Body of pancreas (tissue), 4 donors: ENCODE measurements at places on chromosomes 6 and 20. TPM values are rescaled to one million over a fixed set of nuclear protein-coding genes. Genes with fewer than 3 reads are reported as not detected.

GRCh38 chr20:39195582-39196021 lies 233.5 kb downstream of the DHX35 start:
- no peak for DNase-seq
- no peak overlapping the region for H3K27ac ChIP-seq
- no peaks in the 10 kb centered on the region for H3K4me1 ChIP-seq
- no peaks in the 10 kb centered on the region for H3K27me3 ChIP-seq

- no peak for DNase-seq
- no peaks in the 10 kb centered on the region for H3K27me3 ChIP-seq
- no peaks in the 10 kb centered on the region for H3K36me3 ChIP-seq
- no peak overlapping the region for H3K4me3 ChIP-seq
Observed at GRCh38 chr6:166278579-166279392, 29.4 kb downstream of the PRR18 start.

- H3K4me1 ChIP-seq: no peaks in the 10 kb centered on the region
- DNase-seq: no peak
- no peak overlapping the region for H3K4me3 ChIP-seq
Observed at GRCh38 chr6:13297391-13297790, 30.9 kb downstream of the TBC1D7 start.

DNA sequence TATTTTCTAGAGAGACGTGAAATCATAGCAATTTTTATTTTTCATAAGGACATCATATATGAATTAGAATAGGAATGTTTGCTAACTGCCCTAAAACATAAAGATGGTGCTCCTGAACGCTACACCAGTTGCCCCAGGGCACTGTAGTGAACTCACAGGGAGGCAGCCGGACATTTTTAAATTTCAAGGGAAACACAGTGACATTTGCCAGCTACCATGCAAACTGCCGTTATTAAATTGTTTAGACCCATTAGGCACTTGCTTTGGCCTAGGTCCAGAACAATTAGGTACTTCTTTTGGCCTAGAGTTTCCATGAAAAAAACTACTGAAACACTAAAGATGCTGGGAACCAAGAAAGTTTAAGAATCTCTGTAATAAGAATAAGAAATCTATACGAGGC lies 24.9 kb upstream of the CFAP206 start:
- H3K4me3 ChIP-seq: no peak overlapping the region
- H3K27me3 ChIP-seq: no peaks in the 10 kb centered on the region
- DNase-seq: no peak
- H3K4me1 ChIP-seq: no peaks in the 10 kb centered on the region

DNA sequence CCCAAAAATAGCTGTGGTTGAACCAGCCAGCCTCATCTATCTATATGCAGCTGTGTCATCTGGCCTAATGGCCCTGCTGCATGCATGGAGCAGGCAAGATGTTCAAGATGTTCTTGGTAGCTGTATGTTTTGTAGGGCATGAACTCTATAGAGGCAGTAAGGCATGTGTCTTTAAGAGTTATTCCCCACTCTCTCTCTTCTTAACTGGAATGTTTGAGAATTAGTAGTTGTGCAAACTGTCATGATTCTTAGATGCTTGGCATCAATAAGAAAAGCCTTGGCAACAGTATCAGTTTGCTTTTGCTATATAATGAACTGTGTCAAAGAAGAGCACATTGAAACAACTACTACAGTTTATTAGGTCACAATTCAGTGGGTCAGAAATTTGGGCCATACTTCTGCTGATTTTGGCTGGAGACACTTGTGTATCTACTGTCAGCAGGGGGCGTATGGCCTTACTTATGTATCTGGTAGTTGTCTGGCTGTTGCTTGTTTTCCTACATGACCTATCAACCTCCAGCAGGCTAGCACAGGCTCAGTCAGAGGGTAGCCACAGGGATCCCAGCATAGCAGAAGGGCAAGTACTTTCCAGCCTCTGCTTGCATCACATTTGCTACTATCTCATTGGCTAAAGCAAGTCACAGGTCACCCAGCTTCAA lies 56.1 kb upstream of the LAMP5 start:
- no peak overlapping the region for H3K27ac ChIP-seq
- no peaks in the 10 kb centered on the region for H3K4me1 ChIP-seq
- peak; percentile 34 for DNase-seq
- H3K36me3 ChIP-seq: no peaks in the 10 kb centered on the region
- H3K4me3 ChIP-seq: no peak overlapping the region
- no peaks in the 10 kb centered on the region for H3K27me3 ChIP-seq

DNA sequence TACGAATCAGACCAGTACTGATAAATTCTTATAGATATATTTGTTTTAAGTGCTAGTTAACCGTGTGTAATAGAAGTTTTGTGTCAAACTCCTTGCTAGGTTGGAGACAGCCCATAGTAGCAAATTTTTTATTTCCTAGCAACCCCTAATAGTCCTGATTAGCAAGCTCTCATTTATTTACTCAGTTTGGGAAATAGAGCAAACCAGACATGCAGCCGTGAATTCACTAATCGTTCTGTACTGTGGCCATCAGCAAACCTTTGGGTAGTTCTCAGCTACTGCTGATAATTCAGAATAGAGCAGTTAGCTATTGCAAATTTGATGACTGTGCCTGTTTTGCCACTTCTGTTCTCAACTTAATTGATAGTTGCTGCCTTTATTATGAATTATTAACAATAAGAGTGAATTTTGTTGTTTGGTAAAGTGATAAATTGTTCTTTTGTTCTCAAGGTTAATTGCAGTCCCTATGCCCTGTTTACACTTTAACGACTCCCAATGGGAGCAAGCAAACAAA lies 215.8 kb downstream of the GRM1 start:
- H3K4me3 ChIP-seq: no peak overlapping the region
- H3K27ac ChIP-seq: no peak overlapping the region
- H3K4me1 ChIP-seq: no peaks in the 10 kb centered on the region
- no peak for DNase-seq

DNA sequence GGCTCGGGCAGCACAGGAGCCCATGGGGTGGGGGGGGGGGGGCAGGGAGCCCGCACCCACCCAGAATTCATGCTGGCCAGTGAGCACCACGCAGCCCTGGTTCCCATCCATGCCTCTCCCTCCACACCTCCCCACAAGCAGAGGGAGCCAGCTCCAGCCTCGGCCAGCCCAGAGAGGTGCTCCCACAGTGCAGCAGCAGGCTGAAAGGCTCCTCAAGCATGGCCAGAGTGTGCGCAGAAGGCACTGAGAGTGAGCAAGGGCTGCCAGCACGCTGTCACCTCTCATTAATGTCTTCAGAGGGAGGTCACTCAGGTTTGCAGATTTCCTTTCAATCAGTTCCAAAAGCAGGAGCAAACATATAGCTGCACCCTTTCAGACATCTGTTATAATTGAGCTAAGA lies 32.4 kb downstream of the GSTA4 start:
- no peak overlapping the region for H3K4me3 ChIP-seq
- H3K36me3 ChIP-seq: no peaks in the 10 kb centered on the region
- no peak for DNase-seq
- no peak overlapping the region for H3K27ac ChIP-seq
- H3K4me1 ChIP-seq: no peaks in the 10 kb centered on the region
- H3K27me3 ChIP-seq: no peaks in the 10 kb centered on the region

- H3K27me3 ChIP-seq: no peaks in the 10 kb centered on the region
- H3K27ac ChIP-seq: no peak overlapping the region
- DNase-seq: no peak
- no peaks in the 10 kb centered on the region for H3K4me1 ChIP-seq
- H3K36me3 ChIP-seq: no peaks in the 10 kb centered on the region
Observed at GRCh38 chr20:48054051-48054450, 268.8 kb upstream of the SULF2 start.

DNA sequence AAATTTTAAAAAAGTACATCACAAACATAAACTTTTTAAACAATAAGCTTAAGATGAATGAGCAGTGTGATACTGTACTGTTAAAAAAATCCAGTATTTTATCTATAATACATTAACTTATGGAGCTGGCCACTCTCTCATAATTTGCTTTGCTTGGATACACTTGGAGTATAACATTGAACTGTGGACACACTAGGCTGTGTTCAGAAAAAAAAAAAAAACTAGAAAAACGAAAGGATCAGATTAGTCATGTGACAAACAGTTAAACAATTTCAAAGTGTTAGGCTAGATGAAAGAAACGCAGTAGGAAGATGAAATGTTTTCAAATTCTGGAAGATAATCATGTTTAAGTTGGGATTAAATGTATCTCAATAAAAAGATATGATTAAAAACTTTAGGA lies 220.0 kb downstream of the GRIK2 start:
- no peak for DNase-seq
- no peaks in the 10 kb centered on the region for H3K36me3 ChIP-seq
- no peaks in the 10 kb centered on the region for H3K27me3 ChIP-seq
- no peaks in the 10 kb centered on the region for H3K4me1 ChIP-seq
- H3K27ac ChIP-seq: no peak overlapping the region

GRCh38 chr20:37526839-37527637 lies 638 bp downstream of the BLCAP start:
- no peaks in the 10 kb centered on the region for H3K27me3 ChIP-seq
- peak overlapping the region; percentile 84 for H3K4me3 ChIP-seq
- no peak for DNase-seq
- no peaks in the 10 kb centered on the region for H3K36me3 ChIP-seq

GRCh38 chr6:72461144-72461543 lies 160.7 kb upstream of the KCNQ5 start:
- no peaks in the 10 kb centered on the region for H3K36me3 ChIP-seq
- H3K4me3 ChIP-seq: no peak overlapping the region
- DNase-seq: no peak
- H3K27me3 ChIP-seq: no peaks in the 10 kb centered on the region
- H3K4me1 ChIP-seq: peaks cover 11% of the 10 kb centered on the region
- H3K27ac ChIP-seq: no peak overlapping the region

DNA sequence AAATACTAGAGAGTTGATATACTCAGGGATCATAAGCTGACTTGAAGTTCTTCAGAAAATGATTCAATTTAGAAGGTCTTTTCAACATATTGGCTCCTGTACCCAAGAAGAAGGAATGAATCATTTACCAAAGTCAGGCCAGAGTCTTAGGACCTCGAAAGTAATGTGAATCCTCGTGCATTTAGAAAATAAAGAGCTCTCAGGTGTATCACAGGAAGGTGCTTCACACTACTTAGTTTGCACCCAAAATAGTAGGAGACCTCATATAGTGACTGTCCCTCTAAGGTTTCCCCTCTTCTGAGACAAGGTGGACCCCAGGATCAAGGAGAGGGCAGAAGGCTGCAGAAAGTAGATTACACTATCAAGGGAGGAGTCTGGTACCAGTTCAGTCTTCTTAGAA lies 71.8 kb downstream of the F13A1 start:
- H3K4me1 ChIP-seq: no peaks in the 10 kb centered on the region
- DNase-seq: no peak
- H3K27ac ChIP-seq: no peak overlapping the region
- H3K4me3 ChIP-seq: no peak overlapping the region

DNA sequence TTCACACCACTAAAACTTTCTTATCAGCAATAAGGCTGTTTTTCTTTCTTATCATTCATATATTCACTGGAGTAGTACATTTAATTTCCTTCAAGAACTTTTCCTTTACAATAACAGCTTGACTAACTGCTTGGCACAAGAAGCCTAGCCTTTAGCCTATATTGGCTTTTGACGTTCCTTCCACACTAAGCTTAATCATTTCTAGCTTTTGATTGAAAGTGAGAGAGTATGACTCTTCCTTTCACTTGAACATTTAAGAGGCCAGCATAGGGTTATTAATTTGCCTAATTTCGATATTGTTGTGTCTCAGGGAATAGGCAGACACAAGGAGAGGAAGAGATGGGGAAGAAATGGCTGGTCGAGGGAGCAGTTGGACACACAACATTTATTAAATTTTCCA lies 23.6 kb downstream of the THEMIS start:
- H3K27ac ChIP-seq: no peak overlapping the region
- no peaks in the 10 kb centered on the region for H3K27me3 ChIP-seq
- no peak overlapping the region for H3K4me3 ChIP-seq
- no peak for DNase-seq

The ASF1A gene
- total RNA-seq: 7.8 TPM

The C20orf204 gene
- 0.52 TPM for total RNA-seq

The PRKN gene
- 6.7 TPM for total RNA-seq

The C6orf47 gene
- total RNA-seq: 22.1 TPM
